Dorsolateral prefrontal cortex (tissue), 122 donors: ENCODE measurements at places on chromosomes 1 and 21. TPM values are rescaled to one million over a fixed set of nuclear protein-coding genes. Genes with fewer than 3 reads are reported as not detected.

GRCh38 chr1:55232448-55233144, 17.4 kb upstream of the USP24 start:
- no peak for DNase-seq

Gene RAB25
- 1.2 TPM for total RNA-seq

DNA sequence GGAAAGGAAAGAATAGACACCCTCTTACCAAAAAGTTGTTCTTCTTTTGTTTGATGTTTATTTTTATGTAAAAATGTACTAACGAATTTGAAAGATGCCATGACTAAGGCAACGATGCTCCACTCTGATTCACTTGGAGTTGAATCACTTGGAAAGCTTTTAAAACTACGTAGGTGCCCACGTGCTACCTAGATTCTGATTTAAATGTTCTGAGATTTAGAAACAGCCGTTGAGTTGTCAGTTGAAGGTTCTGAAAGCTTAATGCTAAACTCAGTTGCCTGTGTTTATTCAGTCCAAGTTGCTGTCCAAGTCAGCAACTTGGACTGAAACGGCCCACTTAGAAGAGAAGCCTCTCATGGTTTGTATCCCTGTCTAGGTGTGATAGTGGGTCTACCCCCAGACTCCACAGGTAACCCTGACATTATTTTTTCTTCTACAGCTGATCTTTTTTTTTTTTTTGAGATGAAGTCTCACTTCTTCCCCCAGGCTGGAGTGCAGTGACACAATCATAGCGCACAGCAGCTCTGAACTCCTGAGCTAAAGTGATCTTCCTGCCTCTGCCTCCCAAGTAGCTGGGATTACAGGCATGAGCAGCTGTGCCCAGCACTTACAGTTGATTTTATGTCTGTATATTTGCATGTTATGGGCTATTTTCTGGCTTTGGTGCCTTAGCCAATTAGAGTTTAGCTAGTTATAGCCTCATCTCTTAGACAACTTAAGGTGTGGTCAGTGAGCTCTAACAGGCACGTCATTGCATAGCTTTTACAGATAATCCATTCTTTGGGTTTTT, 1.4 kb upstream of the VAMP4 start:
- DNase-seq: no peak

Gene SCMH1
- total RNA-seq: 35.8 TPM

DNA sequence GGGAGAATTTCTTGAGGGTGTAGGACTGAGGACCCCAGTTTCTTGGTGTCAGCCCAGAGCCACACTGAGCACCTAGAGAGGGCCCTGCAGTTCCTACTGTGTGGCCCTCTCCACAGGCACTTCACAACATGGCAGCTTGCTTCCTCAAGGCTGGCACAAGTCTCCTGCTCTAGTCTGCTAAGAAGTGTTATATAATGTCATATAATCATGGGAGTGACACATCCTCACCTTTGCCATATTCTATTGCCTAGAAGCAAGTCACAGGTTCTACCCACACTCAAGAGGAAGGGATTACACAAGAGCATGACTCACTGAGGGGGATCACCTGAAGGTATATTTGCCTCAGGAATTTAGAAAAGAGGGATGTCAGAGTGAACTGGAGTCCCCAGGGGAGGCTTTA, 5.5 kb upstream of the SNX27 start:
- DNase-seq: no peak

Gene CELSR2
- 160 TPM for total RNA-seq

- DNase-seq: no peak
Measured at GRCh38 chr1:154467434-154468102, 34.5 kb upstream of the TDRD10 start.

DNA sequence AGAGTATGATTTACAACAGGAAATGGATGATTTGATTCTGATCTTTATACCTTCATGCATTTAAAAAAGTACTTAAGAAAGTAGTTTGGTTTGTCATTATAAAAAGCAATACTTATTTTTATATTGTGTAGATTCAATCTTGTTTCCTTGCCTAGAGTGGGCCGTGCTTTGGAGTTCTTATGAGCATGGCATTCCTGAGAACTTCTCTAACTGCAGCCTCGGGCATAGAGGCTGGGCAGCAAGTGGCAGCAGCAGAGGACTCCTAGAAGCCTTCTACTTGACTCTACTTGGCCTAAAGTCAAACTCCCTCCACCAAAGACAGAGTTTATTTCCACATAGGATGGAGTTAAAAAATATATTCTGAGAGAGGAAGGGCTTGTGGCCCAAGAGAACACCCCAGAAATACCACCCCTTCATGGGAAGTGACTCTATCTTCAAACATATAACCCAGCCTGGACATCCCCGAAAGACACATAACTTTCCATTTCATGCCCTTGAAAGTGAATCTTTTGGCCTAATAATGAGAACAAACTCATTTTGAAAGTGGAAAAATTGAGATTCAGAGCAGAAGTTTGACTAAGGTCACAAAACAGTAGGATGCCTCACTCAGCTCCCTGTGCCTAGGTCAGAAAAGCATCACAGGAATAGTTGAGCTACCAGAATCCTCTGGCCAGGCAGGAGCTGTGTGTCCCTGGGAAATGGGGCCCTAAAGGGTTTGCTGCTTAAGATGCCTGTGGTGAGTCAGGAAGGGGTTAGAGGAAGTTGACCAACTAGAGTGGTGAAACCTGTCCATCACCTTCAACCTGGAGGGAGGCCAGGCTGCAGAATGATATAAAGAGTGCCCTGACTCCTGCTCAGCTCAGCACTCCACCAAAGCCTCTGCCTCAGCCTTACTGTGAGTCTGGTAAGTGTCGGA, at the start of gene IVL:
IVL (plus strand) TSS at position 861 of the 916 bp plus-strand sequence. CDS start 1,252 bp downstream, outside the sequence.
- DNase-seq: no peak

Gene LCK
- not detected for total RNA-seq

Gene WNT3A
- not detected for total RNA-seq

GRCh38 chr1:38028105-38028591, 15.6 kb downstream of the UTP11 start:
- DNase-seq: no peak

Gene KCNK2
- total RNA-seq: 9.2 TPM

GRCh38 chr1:47693115-47693514, 255.3 kb downstream of the FOXD2 start:
- no peak for DNase-seq

Gene RHD
- total RNA-seq: not detected

DNA sequence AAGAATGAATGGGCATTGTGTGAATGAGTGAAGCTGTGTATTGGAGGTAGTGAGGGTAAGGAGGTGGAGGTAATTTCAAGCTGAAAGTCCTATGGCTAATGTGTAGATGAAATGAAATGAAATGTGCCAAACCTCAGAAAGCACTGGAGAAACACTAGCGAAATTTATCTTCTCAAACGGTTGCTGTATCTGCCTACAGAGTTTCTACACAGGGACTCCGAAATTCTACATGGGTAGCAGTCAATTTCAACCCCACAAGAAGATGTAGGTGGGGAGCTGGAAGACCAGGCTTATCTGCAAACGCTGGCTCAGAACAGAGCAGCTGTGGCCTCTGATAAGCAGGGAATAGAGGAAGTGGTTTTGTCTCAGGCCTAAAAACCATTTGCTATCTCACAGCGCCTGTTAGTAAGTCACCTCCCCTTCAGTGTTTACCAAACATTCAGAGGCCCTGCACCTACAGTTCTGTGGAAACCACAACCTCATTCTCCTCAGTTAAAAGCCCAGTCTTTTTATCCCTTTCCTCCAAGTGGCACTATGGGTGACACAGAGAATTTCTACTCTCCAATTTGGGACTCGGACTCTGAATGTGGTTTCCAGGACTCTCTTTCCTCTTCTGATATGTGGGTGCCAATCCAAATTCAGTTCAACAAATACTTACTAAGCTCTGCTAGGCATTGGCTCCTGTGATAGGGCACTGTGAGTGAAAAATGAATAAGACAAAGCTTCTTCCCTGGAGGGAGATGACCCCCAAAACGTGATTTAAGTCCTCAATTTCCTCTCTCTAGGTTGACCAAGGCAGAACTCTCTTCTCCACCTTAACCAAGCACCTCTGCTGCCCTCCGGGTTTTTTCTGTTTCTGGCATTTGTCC, 17.2 kb upstream of the SLAMF6 start:
- DNase-seq: no peak

DNA sequence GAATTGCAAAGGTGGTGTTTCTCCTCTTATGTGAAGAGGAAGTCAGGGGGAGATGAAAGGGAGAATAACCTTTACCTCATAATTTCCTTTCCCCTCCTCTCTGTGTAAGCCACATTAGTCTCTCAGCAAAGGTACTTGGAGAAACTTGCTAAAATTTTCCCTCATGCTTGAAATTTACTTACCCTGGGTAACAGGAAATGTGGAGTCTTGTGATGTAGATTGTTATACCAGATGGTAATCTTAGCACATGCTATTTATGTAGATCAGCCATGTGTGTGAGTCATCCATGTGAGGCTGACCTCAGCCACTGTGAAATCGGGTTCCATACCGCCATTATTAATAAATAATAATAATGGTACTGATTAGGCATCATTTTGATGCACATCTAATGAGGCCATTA, 128.4 kb downstream of the TGFB2 start:
- no peak for DNase-seq

DNA sequence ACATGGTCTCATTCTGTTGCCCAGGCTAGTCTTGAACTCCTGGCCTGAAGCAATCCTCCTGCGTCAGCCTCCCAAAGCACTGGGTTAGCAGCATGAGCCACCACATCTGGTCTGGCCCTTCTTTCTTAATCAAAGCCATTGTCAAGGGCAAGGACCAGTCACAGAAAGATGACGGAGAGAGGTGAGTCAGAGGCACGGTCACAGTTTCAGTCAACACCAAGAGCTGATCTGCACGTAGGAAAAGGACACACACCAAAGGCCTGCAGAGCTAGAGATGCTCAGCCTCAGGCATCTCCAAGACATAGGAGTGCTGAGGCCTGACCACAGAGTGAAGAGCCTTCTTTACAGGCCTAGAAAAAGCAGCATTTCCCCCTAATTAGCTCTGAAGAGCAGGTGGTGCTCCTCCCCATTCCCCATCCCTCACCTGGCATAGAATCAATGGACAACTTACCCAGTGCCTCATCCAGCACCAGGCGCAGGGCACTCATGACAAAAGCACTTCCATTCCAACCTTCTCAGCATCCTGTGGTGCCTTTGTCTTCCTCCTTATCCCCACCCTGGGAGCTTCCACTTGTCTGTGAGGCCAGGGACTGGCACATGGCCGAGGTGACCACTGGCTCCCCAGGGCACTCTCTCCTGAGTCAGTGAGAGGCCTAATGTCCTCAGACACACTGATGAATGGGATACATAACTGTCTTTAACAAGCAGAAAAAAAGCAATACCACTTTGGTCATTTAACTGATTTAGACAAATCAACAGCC, 139.8 kb downstream of the AJAP1 start:
- no peak for DNase-seq

Gene PDE9A
- total RNA-seq: 11.9 TPM

Gene RNU1-2
- total RNA-seq: 5,839 TPM

DNA sequence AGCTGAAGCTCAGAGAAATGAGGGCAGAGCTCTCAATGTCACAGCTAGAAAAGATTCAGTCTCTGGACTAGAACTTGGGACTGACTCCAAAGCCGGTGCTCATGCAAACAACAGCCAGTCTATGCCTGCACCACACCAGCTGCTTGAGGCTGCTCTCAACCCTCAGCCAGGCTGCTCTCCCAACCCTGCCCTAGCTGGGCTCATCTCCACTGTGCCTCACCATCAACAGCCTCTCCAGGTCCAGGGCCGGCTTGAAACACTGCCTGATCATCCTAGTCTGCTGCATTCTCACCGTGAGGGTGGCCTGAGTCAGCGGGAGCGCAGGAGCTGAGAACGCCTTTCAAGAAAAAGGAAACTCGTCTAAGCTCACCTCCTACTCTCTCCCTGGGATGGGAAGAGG, 94.5 kb downstream of the PTPRU start:
- no peak for DNase-seq

Gene CHRNB2
- 26.6 TPM for total RNA-seq

GRCh38 chr1:183739082-183739481, 65.8 kb upstream of the RGL1 start:
- DNase-seq: no peak

Gene OVAAL
- not detected for total RNA-seq

- DNase-seq: no peak
Measured at GRCh38 chr1:42680921-42681683, 1.1 kb upstream of the YBX1 start.

Gene OR2AK2
- 4.7 TPM for total RNA-seq

Gene PPCS
- total RNA-seq: 31.9 TPM

Gene TGFB2
- total RNA-seq: 20.4 TPM

DNA sequence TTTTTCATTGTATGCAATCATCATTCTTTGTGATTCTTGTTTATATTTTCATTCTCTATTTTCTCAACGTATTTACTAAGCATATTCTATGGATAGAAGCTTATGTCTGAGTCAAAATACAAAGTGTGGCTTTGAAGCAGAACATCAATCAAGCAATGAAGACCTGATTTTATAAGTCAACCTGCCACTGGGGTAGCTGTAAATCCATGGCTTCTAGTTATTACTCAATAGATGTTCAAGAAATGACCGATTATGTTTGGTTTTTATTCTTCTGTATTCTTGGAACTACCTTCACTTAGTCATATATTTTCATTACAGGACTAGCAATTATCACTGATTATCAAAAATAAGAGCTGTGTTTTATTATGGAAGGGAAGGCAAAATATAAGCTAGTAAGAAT, 20.5 kb upstream of the PTGS2 start:
- no peak for DNase-seq

Gene OR2T33
- total RNA-seq: not detected

DNA sequence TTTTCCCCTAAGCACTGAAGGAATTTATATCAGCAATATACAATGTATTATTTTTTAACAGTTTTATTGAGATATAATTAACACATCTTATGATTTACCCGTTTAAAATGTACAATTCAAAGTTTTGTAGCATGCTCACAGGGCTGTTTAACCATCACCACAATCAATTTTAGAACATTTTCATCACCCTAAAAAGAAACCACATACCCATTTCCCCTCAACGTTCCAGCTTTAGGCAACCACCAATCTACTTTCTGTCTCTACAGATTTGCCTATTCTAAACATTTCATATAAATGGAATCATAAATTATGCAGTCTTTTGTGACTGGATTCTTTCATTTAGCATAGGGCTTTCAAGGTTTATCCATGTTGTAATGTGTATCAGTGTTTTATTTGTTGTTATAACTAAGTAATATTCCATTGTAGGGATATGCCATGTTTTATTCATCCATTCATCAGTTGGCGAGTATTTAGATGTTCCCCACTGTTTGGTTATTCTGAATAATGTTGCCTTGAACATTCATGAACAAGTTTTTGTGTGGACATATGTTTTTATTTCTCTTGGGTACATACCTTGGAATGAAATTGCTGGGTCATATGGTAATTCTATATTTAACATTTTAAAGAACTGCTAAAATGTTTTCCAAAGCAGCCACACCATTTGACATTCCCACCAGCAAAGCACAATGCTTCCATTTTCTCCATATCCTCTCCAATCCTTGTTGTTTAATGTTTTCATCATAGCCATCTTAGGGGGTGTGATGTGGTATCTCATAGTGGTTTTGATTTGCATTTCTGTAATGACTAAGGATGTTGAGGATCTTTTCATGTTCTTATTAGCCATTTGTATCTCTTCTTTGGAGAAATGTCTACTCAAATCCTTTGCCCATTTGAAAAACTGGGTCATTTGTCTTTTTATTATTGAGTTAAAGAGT, 188.5 kb downstream of the TM2D1 start:
- no peak for DNase-seq

- DNase-seq: no peak
Measured at GRCh38 chr1:206935491-206936067, 10.7 kb downstream of the PIGR start.

Gene PGM1
- 48.7 TPM for total RNA-seq

Gene CFHR2
- not detected for total RNA-seq

Gene PPIAL4G
- total RNA-seq: 0.47 TPM
